ENCODE measurements at places on chromosomes 1 and 21.

DNA sequence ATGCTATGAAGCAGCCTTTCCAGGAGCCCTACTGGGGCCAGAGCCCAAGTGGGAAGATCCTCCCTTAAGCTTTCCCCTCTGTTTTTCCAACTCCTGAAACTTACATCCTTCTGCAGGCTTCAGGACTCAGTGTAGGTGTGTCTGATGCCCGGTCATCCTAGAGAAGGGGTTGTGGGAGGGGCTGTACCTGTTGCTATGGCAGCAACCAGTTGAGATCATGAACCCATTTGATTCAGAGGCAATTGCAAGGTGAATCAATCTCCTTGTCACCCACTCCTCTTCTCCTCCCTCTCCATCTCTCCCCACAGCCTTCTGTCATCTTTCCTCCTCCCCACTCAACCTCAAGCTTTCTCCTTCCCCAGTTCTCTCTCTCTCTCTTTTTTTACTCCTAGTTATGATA lies 151.8 kb downstream of the CACNA1E start:
- DNase-seq, result no peak

DNA sequence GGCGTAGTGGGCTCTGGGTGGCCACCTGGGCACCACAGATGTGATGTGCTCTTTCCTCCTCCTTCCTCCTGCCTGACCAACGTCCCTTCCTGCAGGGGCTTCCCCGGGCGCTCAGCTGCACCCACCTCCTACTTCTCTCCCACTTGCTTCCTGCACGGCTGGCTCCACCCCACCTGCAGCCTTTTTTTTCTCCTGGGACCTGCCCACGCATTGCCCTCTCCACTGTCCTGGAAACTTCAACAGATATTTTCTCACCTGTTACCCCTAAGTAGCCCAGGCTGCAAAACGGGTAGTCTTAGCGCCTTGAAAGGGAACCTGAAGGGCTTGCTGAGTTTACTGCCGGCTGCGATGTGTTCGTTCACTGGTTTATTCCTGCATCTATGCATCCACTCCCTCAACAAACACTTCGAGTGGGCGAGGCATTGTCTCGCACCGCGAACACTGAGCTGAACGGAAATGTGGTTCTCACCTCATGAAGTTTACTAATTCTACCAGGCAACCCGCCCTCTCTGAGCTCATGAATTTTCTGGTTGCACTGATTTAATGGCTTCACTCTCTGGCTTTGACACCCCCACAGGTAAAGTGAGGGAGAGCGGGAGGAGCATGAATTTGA lies 23.6 kb downstream of the ZBTB18 start:
- DNase-seq, result peak; percentile 16

DNA sequence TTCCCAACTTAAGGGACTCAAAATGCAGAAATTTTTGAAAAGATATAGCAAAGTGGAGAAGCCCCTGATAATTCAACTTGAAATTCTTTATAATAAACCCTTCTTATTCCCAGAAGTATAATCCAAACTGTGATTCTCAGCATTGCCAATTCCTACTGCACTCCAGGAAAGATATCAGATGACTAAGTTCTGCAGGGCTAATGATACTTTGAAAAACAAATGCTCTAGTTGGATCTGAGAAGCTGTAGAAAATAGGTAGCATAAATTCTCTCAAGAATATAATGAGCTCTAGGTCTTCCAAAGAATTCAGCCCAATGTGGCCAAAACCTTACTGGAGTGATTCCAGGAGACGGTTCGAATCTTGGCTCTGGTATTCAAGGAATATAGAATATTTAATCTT lies 294.0 kb upstream of the PTBP2 start:
- DNase-seq, result no peak

DNA sequence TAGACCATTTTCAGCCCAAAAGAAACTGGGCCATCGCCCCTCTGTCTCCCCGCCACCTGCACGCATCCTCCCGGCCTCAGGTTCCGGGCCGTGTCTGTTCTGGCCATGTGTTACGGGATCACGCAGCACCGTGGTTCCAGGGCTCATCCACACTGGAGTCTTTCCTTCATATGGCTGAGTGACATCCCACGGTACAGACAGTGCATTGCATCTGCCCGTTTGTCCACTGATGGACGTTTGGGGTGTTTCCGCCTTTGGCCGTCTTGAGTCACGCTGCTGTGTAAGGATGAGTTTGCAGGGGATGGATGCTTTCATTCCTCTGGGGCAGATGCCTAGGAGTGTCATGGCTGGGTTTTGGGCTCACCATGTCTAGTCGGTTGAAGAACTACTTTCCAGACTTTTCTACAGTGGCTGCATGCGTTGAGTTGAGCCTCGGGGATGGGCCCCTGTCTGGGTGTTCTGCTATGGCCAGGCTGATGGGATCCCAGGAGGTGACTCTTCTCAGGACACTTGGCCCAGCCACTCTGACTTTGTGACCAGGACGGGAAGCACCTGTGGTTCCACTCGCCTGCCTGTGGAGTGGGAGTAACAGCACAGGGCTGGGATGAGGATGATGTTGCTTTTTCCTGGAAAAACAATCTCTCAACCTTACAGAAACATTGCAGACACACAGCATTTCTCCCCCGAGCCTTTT lies 16.8 kb downstream of the RRP1 start:
- no peak for DNase-seq

GRCh38 chr1:218587900-218588299 lies 242.8 kb downstream of the TGFB2 start:
- DNase-seq, result no peak

- DNase-seq, result no peak
These were observed 43.3 kb downstream of the IARS2 start for GRCh38 chr1:220137019-220137786.

DNA sequence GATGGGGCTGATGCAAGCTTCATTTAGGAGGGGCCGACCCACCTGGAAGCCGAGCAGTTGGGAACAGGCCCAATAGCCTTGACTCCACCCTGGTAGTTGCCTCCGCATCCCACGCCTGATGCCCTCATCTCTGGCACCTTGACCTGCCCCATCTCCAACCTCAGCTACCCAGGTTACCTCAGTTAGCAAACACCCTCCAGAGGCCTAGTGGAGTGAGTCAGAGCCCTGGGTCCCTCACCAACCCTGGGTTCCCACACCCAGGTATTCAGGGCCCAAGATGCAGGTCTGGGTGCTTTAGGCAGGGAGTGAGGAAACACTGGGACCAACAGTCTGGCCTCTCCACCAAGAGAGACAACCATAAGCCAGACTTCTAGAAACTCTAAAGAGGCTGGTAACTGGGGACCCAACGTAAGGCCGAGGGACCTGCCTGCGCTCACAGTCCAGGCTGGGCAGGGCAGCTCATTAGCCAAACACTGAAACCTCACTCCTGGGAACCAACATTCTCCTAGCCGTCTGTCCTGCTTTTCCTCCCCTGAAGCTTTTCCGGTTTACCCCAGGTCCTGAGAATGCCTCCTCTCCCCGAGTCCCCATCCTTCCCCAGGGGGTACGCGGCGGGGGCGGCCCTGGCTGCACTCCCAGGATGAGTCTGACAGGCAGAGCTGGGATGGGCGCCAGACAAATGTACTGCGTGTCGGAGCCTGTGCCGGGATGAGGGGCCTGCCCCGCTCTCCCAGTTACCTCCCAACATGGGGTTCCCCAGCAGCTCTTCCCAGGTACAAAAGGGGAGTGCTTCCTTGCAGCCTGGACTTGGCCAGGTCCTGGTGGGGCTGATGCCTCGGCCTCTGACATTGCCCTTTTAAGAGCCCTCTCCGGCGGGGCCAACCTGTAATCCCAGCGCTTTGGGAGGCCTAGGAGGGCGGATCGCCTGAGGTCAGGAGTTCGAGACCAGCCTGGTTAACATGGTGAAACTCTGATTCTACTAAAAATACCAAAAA lies 8.9 kb upstream of the CELSR2 start:
- no peak for DNase-seq

GRCh38 chr1:8478566-8478965 lies 160.7 kb downstream of the SLC45A1 start:
- no peak for DNase-seq

- no peak for DNase-seq
These were observed 45.9 kb upstream of the PUM1 start for GRCh38 chr1:31111290-31111951.

- no peak for DNase-seq
These were observed 28.2 kb upstream of the DOCK7 start for GRCh38 chr1:62716397-62716796.

GRCh38 chr1:100036718-100037655 lies 67.2 kb downstream of the SLC35A3 start:
- no peak for DNase-seq
